Naive B cell (primary cell): ENCODE measurements at places on chromosomes 4 and X. TPM values are rescaled to one million over a fixed set of nuclear protein-coding genes. Genes with fewer than 3 reads are reported as not detected.

GRCh38 chr4:171920901-171921300, 107.7 kb downstream of the GALNTL6 start:
- H3K4me1 ChIP-seq = no peaks in the 10 kb centered on the region
- no peak overlapping the region for H3K27ac ChIP-seq
- no peak for DNase-seq
- no peaks in the 10 kb centered on the region for H3K27me3 ChIP-seq
- no peak overlapping the region for H3K4me3 ChIP-seq

Gene GPR173
- polyA plus RNA-seq = not detected

DNA sequence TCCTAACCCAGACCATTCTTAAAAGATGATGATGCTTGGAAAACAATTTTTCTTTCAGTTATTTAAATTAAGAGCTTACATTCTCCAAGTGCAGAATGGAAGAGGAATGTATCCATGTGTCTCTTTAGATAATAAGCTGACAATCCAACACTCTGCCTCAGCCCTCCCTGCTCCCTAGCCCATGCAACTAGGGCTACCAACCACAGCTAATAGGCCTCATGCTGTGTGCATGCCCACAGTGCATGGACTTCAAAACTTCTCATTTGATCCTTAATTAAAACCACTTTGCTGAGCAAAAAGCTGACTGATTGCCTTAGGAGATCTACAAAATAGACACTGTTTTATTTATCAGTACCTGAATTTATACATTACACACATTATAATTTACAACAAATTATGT, 473.9 kb downstream of the GALNTL6 start:
- no peaks in the 10 kb centered on the region for H3K27me3 ChIP-seq
- no peak overlapping the region for H3K4me3 ChIP-seq
- H3K36me3 ChIP-seq = no peaks in the 10 kb centered on the region
- no peak overlapping the region for H3K27ac ChIP-seq
- no peak for DNase-seq

GRCh38 chr4:73586666-73587065, 33.6 kb downstream of the RASSF6 start:
- DNase-seq = no peak
- no peaks in the 10 kb centered on the region for H3K36me3 ChIP-seq
- no peak overlapping the region for H3K4me3 ChIP-seq

DNA sequence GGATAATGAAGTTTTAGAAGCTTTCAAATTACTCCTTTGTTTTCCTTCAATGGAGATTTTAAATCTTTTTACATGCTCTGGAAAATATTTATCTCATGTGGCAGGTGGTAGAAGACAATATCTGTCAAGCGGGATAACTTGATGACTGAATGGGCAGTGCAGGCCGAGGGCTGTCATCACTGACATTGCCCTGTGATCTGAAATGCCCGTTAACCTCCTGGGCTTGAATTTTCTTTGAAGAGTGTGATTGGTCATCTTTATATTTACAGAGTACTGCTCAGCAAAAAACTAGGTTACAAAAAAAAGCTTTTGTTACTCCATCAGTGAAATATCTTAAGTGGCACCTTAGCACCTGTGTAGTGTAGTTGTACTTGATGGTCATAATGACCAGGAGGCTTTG, 147.5 kb downstream of the GATB start:
- no peak overlapping the region for H3K4me3 ChIP-seq
- no peaks in the 10 kb centered on the region for H3K4me1 ChIP-seq
- H3K36me3 ChIP-seq = no peaks in the 10 kb centered on the region
- peaks cover 15% of the 10 kb centered on the region for H3K27me3 ChIP-seq
- DNase-seq = no peak

GRCh38 chr4:184959786-184960185, 58.5 kb upstream of the HELT start:
- peaks cover 2% of the 10 kb centered on the region for H3K36me3 ChIP-seq

Gene TCEAL2
- not detected for polyA plus RNA-seq

- no peaks in the 10 kb centered on the region for H3K4me1 ChIP-seq
- H3K27ac ChIP-seq = no peak overlapping the region
- H3K27me3 ChIP-seq = no peaks in the 10 kb centered on the region
- DNase-seq = no peak
Observed at GRCh38 chrX:24963823-24964222, 51.9 kb downstream of the ARX start.

GRCh38 chr4:4791299-4792111, 68.0 kb upstream of the MSX1 start:
- H3K4me1 ChIP-seq = peaks cover 5% of the 10 kb centered on the region
- H3K27ac ChIP-seq = no peak overlapping the region
- no peak for DNase-seq
- peaks cover 14% of the 10 kb centered on the region for H3K36me3 ChIP-seq
- H3K27me3 ChIP-seq = peaks cover 30% of the 10 kb centered on the region

DNA sequence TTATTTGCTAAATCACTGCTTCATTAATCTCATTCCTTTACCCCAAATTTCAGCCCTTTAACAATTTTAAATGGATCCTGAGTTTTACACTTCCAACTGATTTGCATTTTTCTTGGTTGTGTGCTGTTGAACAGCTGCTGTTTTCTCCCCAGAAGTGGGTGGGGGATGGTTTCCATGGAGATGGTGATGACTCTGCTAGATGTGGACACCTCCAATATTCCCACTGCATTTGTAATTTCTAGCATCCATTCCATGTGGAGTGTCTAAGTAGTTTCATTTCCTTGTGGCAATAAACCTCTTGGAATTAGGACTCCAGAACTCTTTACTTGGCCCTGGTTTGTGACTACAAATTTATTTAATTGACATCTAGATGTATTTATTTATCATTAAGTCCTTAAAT, 330.4 kb downstream of the GBA3 start:
- no peaks in the 10 kb centered on the region for H3K36me3 ChIP-seq
- no peak for DNase-seq
- H3K27me3 ChIP-seq = no peaks in the 10 kb centered on the region
- H3K4me1 ChIP-seq = no peaks in the 10 kb centered on the region

Gene GAGE2A
- not detected for polyA plus RNA-seq

Gene ADH5
- polyA plus RNA-seq = 122 TPM

DNA sequence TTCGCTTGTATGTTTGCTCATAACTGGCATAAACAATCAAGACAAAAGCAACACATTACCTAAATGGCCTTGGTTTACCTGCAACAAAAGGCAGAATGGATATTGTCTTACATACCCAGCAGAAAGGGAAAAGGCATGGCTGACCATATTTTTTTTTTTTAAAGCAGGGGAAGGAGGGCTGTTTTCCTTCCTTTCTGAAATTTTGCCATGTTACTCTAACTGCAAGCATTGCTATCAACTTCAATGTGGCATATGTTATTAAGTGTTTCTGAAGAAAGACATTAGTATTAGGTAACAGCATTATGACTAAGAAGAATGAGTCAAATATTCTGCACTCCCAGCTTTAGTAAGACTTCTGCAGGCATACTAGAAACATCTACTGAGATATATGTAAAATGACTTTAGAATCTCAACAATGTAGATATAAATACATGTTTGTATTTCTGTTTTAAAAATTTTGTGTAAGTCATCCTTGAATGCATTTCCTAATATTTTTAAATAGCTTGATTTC, 512.6 kb upstream of the FAM241A start:
- no peaks in the 10 kb centered on the region for H3K4me1 ChIP-seq
- H3K4me3 ChIP-seq = no peak overlapping the region
- H3K27me3 ChIP-seq = no peaks in the 10 kb centered on the region
- no peak overlapping the region for H3K27ac ChIP-seq
- H3K36me3 ChIP-seq = no peaks in the 10 kb centered on the region
- no peak for DNase-seq

Gene SPANXC
- not detected for polyA plus RNA-seq

Gene GLRA3
- polyA plus RNA-seq = not detected

Gene SRPX2
- not detected for polyA plus RNA-seq
